ENCODE measurements at places on chromosomes 13 and 19. TPM values are rescaled to one million over a fixed set of nuclear protein-coding genes. Genes with fewer than 3 reads are reported as not detected.

Gene CD177
- total RNA-seq: not detected

Gene ZNF568
- 8.6 TPM for total RNA-seq

- DNase-seq: peak; percentile 84
Measured at GRCh38 chr19:45693106-45693788, 781 bp downstream of the QPCTL start.

- no peak for DNase-seq
Measured at GRCh38 chr19:41363371-41363752, 587 bp downstream of the B9D2 start.

- no peak for DNase-seq
Measured at GRCh38 chr13:95874286-95874685, 178.9 kb downstream of the UGGT2 start.

DNA sequence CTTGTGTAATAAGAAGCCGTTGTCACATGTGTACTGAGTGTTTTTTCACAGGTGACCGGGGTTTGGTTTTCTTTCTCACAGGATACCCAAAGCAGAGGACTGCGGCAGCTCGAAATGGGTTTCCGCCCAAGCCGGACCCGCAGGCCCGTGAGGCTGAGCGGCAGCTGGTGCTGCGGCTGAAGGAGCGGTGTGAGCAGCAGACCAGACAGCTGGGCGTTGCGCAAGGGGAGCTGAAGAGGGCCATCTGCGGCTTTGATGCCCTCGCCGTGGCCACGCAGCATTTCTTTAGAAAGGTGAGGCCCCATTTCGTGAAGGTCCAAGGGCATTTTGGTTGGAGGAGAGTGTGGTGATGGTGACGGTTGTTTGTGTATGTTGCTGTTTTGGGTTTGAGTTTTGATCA, 236.3 kb downstream of the SLC7A1 start:
- no peak for DNase-seq

DNA sequence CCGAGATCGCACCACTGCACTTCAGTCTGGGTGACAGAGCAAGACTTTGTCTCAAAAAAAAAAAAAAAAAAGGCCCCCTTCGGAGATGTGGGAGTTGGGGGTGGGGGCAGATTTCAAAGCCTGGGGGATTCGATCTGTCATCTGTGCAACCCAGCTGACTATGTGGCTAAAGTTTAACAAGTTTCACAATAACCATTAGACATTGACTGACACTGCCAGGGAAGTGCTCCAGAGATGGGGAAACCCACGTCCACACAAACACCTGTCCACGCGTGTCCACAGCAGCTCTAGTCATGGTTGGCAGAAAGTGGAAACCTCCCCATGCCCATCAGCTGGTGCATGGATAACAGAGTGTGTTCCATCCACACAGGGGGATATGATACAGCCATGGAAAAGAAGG, 37.6 kb upstream of the HOMER3 start:
- no peak for DNase-seq

DNA sequence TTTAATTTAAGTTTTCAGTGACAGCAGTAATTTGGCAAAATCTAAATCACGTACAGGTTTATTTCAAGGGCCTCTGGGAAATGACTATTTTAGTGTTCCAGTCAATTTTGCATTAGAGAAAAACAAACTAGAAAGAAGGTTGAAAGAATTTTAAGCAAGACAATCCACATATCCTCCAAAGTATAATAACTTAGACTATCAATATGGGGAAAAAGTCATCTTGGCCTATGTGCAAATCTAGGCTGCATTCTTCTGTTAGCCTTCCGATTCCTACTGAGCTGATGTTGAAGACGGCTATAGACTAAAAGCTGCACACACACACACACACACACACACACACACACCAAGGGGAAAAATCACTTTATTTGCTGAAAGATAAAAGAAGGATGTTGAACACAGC, 81.3 kb downstream of the SLITRK6 start:
- no peak for DNase-seq

- no peak for DNase-seq
Measured at GRCh38 chr19:41415154-41415571, 12.0 kb downstream of the B3GNT8 start.

DNA sequence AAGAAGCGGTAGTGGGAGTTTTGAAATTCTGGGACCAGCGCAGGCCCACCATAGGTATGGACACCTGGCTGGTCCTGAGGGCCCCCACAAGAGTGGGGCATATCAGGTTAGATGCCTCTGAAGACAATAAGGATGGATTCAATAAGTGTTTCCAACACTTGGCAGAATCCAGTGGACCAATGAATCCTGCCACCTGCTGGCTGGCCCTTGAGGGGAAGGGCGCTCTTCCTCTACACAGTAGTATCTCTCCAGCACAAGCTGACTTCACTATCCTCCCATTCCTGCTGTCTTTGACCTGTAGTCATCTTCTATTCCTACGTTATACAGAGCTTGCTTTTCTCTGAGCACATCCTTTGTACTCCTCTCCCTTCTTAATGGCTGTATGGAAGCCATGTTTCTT, 199.7 kb upstream of the TSHZ3 start:
- DNase-seq: peak; percentile 42

DNA sequence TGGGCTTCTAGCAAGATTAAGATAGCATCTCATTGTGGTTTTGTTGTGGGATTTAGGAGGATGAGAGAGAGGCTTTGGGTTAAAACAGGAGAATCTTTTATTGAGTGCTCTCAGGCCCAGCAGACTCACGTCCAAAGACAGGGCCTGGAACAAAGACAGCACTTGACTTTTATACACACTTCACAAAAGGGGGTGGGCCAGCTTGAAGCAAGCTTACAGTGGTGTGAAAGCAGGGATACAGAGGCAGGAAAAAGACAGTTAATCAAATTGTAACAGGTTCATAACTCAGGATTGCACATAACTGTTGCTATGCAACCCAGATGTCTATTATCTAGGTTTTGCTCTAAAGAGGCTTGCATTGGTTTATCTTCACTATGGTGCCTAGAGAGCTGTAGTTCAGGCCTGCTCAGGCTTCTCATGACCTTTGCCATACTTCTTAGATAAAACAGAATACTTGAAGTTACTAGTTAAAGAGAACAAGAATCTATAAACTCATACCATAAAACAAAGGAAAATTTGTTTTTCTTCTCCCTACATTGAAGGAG, 42.2 kb upstream of the CEACAM21 start:
- DNase-seq: no peak

Data from A673 (cell line).